ENCODE measurements at places on chromosomes 2 and 18.

- DNase-seq: no peak
Measured at GRCh38 chr2:55887901-55888624, 35.5 kb downstream of the EFEMP1 start.

GRCh38 chr2:159165048-159165447 lies 121.5 kb downstream of the WDSUB1 start:
- DNase-seq: no peak

- peak; percentile 37 for DNase-seq
Measured at GRCh38 chr18:27921904-27922751, 254.8 kb downstream of the CDH2 start.

DNA sequence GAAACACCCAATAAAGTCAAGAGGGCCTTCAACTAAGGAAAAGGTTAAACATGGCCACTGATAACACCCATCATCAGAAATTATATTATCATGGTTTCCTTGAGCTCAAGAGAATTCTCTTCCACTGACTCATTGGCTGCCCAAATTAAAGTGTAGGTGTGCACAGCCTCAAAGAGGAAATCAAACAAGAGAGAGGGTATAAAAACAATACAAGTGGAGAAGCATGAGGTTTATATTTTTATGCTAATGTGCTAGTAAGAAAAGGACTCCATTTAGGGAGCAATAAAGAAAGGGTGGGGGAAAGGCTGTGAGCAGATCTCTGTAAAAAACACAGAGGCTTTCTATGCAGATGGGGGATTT lies 168.8 kb upstream of the VRK2 start:
- DNase-seq: no peak

- DNase-seq: no peak
Measured at GRCh38 chr18:41484069-41484468, 471.0 kb upstream of the PIK3C3 start.

- DNase-seq: no peak
Measured at GRCh38 chr2:79980816-79981215, 323.7 kb downstream of the LRRTM1 start.

DNA sequence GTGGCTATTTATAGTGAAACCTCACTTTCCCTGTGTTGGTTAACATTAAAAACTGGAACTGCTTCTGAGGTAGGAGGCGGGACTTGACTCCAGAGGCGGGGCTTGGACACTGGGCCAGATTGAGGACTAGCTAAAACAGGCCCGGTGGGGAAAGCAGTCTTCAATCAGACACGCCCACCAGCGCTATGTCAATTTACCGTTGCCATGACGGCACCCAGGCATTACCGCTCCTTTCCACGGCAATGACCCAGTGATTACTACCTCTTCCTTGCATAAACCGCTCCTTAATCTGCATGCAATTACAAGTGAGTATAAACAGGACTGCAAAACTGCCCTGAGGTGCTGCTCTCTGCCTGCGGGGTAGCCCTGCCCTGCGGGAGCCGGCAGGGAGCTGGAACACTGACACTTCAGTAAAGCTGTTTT lies 35.3 kb downstream of the LRRFIP1 start:
- peak; percentile 93 for DNase-seq

GRCh38 chr18:73487966-73488365 lies 620.2 kb upstream of the NETO1 start:
- DNase-seq: no peak

DNA sequence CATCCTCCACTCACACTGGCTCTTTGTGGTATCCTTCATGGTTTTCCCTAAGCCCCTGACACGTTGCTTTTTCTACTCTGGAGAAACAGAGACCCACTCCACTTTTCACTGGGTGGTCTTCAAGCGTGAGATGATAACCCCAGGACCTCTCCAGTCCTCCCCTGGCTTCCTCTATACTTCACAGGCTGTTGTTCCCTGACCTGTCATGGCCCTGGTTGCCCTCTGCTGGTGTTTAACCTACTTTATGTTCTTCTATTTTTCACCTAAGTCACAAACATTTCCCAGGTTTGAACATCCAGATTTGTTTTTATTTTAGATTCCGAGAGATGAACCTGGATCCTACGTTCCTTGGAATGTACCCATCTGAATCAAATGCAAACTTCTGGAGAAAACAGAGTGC lies 84.5 kb downstream of the AOX1 start:
- no peak for DNase-seq

GRCh38 chr2:46862514-46862913 lies 53.1 kb downstream of the MCFD2 start:
- no peak for DNase-seq

- DNase-seq: no peak
Measured at GRCh38 chr2:150425121-150425955, 62.1 kb downstream of the RND3 start.

GRCh38 chr2:238786379-238786778 lies 61.5 kb upstream of the TWIST2 start:
- DNase-seq: no peak

DNA sequence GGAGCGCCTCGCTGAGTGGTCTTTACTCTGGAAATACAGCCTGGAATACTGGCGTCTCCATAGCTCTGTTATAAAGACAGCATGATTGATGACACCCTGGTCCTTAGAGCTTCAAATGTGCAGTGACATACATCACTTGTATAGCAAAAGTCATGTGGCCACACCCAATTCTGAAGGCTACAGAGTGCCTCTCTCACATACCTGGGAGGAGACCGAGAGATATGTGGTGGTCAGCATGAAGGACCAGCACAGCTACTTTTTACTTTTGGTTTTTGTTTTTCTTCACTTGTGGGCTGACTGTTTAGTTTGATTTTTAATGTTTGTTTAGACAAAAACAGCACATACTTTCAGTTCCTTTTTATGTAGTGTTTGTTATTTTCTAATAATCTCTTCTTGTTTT lies 938.5 kb upstream of the SOX11 start:
- DNase-seq: no peak

DNA sequence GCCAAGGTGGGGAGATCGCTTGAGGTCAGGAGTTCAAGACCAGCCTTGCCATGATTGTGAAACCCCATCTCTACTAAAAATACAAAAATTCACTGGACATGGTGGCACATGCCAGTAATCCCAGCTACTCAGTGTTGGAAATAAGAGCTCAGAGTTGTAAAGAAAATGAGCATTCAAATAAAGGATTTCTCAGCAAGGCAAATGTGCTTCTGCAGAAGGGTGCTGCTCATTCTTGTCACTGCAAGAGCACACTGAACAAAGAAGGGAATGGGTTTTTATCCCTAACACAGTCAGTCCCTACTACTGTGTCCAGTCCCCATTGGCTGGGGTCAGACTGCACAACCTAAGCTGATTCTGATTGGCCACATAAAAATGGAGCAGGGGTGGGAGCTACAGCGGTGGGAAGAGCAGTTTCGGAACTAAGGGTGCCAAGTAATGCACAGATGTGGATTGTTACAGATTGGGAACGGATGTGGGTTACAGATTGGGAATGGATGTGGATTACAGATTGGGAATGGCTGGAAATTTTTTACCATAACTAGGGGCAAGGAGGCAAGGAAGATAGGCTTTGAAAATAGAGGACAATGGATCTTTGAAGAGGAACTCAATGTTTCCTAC lies 31.1 kb upstream of the TRAPPC8 start:
- DNase-seq: no peak

- DNase-seq: no peak
Measured at GRCh38 chr18:48819781-48820482, 130.8 kb downstream of the SMAD7 start.

DNA sequence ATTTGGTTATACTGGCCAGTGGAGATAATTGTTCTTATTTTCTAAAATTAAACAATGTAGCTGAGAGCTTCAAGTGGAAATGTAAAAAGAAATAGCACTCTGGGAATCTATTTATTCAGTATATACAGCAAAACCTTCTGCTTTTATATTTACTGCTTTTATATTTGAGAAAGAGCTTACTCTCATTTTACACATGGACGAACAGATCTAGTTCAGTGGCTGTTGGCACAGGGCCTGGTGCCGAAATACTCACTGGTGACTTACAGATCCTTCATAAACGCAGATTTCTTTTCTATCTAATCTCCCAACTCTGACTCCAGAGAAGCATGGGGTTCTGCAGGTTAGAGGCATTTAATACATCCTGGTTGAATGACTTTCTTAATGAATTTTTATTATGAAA lies 266.2 kb downstream of the ASXL3 start:
- DNase-seq: no peak

DNA sequence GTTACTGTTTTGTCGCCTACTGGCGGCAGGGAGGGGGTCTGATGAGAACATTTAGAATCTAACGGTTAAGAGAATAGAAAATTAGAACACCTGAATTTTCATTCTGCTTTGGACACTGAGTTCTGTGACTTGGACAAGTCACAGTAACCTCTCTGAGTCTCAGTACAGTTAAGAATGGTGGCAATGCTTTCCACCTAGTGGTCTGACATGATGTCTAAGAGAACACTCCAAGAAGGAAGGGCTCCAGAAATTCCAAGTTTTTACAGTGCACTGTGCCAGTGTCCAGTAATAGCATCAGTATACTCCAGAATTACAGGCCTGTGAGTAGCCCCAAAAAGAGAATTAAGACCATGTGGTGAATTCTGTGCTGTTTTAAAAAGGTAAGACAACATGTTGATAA lies 174.1 kb upstream of the ZFP36L2 start:
- no peak for DNase-seq

GRCh38 chr18:5197032-5197434 lies at the start of gene AKAIN1:
TSS of gene AKAIN1 (minus strand) at chr18:5197257. CDS start at chr18:5197053, 204 bp downstream.
- DNase-seq: no peak

- no peak for DNase-seq
Measured at GRCh38 chr2:233178994-233179847, 72.3 kb upstream of the ATG16L1 start.

- DNase-seq: no peak
Measured at GRCh38 chr18:52723550-52723970, 383.6 kb downstream of the DCC start.
